ENCODE measurements at places on chromosomes 16 and 17. TPM values are rescaled to one million over a fixed set of nuclear protein-coding genes. Genes with fewer than 3 reads are reported as not detected.

DNA sequence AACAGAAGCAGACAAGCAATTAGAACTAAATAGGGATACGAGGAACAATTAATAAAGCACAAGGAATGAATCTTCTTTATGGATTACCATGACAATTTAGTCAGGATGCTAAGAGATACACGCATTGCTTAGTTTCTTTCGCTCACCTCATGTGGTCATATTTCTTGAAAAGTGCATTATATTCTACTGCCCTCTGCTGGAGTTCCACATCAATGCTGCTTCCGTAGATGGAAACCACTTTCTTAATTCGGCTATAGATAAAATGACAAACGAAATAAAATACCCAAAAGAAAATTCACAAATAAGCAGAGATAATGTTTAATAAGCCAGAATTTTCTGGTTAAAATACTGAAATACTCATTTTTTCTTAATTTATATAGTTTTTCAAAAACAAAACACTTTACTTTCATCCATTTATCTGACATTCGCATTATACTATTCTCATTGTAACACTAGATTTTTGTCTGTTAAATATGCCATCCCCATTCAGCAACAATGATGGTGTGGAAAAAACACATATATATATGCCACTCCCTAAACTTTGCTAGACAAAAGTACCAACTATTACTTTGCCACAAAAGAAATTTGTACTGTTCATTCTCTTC lies 22.0 kb upstream of the PHLPP2 start:
- DNase-seq: peak; percentile 83

DNA sequence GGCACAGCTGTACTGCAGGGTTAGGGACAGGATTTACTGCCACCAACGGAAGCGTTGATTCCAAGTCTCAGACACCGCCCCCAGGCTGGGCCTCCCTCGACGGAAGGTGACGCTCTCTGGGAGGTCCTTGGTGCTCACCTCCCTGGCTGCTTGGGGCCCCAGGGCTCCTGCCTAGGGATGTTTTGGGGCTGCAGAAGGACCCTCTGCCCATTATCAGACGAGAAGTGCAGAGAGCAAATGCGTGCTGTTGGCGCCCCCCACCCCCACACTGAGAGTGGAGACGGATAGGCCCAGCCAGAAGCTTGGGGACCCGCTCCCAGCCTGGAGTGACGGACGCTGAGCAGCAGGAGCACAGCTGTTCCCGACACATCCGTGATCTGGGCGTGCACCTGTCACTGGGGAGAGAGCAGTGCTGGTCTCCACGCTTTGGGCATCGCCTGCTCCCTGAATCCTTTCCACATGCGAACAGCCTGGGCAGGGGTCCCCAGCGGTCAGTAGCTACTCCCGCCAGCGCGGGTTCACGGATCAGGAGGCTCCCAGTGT lies 5.1 kb upstream of the SOX8 start:
- DNase-seq: no peak

The ENPP7 gene
- not detected for total RNA-seq

The SLC12A3 gene
- 0.14 TPM for total RNA-seq

The CRISPLD2 gene
- total RNA-seq: not detected

The GDPD1 gene
- total RNA-seq: 2.5 TPM

All from Karpas-422 (cell line).